ENCODE measurements at places on chromosomes 11 and 22.

- DNase-seq: no peak
Observed at GRCh38 chr22:47196881-47197772, 434.7 kb downstream of the TBC1D22A start.

DNA sequence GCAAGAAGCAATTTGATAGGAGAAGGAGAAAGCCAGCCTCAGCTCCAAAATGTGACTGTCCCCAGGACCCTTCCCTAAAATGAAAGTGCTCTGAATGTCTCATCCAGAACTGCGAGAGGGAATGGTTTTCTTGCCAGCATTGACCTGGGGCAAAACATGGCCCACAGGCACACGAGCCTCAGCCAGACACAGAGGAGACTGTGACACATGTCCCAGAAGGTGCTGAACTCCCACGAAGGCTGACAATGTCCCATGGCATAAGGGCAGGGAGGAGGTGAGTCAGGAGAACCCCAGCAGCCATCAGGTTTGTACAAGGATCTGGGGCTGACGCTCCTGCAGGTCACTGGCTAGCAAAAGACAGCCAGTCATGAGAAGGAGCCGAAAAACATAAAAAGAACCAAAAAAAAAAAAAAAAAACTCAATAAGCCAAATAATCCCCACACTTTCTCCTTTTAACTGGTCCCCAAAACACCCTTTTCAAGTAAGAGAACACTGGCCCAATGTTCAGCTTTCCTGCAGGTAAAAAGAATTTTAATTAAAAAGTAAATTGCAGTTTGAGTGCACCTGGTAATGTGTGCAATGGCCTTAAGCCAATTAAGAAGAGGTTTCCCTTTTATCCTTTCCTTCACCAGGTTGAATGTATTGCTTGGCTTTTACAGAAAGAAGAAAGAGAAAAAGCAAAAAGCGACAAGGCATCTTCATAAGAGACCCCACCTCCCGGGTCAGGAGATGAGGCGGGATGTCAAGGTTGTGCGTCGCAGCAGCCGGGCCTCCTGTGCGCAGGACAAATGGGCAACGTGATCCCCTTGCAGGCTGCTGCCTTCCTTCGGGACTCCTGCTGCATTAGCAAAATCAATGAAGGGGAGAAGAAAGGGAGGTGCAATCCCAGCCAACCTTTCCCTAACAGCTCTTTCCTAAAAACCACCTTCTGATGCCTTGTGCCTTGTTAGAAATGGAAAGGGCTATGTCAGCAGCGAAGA lies 43.6 kb downstream of the GALNT18 start:
- DNase-seq: no peak

DNA sequence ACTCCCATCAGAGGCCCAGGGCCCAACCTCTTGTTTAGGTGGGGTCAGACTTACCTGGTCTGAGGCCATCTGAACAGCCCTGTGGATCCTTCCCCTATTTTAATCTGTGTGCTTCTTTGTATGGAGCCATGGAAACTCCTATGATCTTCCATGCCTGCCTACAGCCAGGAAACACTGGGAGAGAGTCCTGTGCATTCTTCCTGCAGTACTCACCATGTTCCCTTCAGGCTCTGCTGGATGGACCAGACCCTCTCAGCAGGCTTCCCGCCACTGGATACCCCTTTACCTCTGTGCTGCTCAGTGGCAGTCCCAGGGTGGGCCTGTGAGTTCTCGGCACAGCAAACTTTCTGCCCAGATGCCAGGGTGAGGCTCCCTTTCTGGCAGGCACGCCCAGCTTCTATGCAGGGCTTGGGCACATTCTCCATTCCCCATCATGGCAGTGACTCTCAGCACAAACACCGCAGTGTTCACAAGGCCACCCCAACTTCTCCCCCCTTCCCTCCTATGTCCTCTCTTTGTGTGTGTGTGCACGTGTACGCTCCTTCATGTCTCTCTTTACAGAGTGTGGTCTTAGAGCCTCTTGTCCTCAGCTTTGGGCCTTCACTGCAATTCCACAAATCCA lies 34.8 kb downstream of the NEU3 start:
- no peak for DNase-seq

DNA sequence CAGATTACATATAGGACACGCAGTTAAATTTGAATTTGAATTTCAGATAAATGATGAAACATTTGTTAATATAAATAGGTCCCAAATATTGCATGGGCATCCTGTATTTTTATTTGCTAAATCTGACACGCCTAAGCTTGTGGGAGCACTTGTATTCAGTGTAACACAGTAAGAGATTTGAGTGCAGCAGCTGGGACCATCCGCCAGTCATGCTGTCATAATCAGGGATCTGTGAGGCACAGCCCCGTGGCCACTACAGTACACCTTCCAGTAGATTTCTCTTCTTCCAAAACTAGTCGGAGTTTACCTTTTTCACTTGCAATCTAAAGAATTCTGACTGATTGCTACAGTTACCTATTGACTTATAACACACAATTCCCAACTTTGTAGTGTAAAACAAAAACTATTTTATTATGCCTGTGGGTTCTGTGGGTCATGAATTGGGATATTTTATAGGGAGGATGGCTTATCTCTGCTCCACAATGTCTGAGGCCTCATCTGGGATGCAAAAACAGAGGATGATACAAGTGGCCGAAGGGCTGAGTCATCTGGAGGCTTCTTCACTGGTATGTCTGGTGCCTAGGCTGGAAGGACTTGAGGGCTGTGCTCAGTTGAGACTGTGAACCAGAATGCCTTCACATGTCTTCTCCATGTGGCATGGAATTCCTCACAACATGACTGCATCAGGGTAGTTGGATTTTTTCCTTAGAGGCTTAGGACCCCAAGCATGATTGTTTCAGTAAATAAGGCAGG lies 74.1 kb downstream of the PRSS23 start:
- DNase-seq: no peak

GRCh38 chr22:27350306-27350705 lies 451.2 kb downstream of the MN1 start:
- no peak for DNase-seq

GRCh38 chr11:57900320-57900719 lies 123.4 kb upstream of the OR9Q1 start:
- no peak for DNase-seq

DNA sequence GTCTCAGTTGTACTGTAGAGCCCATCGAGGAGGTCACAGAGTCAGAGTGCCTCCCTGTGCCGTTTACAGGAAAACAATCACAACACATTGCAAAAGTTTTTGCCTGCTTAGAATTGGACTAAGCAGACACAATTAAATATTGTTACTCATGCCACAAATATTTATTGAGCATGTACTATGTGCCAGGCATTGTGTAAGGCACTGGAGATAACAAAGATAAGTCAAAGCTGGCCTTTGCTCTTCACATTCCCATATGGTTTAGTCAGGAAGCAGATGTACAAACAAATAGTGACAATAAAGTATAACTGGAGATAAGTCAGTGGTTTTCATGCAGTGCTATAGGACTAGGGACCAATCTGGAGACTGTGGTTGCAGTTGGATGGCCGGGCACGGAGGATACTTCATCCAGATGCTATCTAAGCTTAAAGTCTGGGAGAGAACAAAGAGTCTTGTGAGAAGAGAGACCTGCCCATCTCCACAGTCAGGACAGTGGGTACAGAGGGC lies 550.7 kb downstream of the INSC start:
- DNase-seq: no peak

DNA sequence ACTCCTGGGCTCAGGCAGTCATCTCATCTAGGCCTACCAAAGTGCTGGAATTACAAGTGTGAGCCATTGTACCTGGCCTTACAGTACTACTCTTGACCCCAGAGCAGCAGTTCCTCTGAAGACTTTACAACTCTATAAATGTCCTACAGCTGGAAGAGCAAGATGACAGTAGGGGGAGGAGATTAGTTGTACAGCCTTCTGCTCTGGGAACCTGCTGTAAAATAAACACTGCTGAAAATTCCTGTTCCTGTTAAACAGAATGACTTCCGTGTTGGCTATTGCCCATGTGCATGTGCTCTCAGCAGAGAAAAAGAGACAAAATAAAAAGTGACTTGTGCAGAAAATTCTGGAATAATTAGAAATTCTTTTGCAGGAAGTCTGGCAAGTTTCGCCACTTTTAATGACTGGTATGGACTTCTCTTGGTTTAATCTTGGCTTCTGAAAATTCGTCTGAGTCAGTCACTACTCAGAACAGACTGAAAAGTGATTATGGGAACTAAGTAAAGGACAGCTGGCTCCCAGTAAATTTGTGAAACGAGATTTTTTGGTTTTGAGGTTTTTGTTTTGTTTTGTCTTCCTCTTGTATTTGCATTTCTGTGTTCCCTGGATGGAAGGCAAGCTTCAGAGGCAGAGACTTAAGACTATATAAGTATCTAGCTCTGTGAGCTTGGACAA lies 955.7 kb downstream of the DLG2 start:
- DNase-seq: no peak

DNA sequence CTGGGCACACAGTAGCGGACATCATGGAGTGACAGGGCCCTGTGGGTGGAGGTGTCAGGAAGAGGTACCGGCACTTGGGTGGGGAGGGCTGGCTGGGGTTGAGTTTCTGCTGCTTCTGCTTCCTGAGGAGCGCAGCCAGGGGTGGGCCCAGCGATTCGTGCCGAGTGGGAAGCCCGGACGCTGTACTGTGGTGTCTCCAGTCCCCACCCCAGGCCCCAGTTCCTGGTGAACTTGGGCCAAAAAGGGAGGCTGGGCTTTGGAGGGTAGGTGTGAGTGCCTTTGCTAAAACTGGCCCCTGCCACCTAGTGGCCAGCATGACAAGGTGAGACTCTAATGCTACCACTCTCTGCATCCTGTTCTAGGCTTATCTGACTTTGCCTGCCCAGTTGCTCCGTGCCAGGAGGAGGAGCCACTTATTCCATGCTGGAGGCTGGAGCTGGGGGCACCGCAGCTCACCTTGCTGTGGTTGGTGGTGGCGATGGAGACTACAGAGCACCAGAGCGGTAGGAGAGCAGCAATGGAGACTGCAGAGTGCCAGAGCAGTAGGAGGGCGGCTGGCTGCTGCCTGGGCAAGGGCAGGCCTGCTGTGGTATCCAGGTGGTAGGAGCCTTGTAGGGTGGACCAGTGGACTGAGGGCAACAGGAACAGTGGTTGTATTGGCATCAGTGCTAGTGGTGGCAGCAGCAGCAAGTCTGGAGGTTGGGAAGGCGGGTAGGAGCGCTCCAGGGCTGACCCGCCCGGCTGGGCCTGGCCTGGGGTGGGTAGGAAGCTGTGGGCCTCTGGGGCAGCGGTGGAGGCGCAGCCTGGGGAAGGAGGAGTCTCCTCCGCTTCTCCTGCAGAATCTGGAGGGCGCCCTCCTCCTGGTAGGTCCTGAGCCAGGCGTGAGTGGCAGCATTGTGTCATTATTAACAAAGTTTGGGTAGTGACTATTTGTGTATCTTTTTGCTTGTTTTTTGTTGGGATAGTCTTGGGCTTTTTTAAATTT lies 2.2 kb upstream of the RFPL2 start:
- DNase-seq: no peak

DNA sequence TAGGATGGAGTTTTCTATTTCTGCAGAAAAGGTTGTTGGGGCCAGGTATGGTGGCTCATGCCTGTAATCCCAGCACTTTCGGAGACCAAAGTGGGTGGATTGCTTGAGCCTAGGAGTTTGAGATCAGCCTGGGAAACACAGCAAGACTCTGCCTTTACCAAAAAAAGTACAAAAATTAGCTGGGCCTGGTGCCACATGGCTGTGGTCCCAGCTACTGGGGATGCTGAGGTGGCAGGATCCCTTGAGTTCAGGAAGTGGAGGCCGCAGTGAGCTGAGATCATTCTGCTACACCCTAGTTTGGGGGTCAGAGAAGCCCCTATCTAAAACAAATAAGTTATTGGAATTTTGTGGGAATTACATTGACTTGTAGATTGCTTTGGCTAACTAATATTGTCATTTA lies 71.7 kb downstream of the FDX1 start:
- no peak for DNase-seq

GRCh38 chr22:46866591-46866990 lies 104.1 kb downstream of the TBC1D22A start:
- no peak for DNase-seq

DNA sequence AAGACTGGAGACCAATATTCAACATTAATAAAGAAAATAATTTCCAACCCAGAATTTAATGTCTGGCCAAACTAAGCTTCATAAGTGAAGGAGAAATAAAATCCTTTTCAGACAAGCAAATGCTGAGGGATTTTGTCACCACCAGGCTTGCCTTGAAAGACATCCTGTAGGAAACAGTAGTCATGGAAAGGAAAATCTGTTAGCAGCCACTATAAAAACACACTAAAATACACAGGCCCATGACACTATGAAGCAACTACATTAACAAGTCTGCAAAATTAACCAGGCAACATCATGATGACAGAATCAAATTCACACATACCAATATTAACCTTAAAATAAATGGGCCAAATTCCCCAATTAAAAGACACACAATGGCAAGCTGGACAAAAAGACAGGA lies 2.4 kb upstream of the CASP4 start:
- no peak for DNase-seq

Data from stimulated activated CD8-positive, alpha-beta memory T cell treated with anti-CD3 and anti-CD28 coated beads, Interleukin-2, amount 100 ng/mL, for 48 hours (primary cell).